Stimulated activated CD4-positive, alpha-beta T cell treated with anti-CD3 and anti-CD28 coated beads, Interleukin-4, amount 100 ng/mL, for 48 hours (primary cell): ENCODE measurements at places on chromosomes 3 and 15.

- no peak for DNase-seq
Measured at GRCh38 chr15:36429707-36430106, 149.7 kb upstream of the CDIN1 start.

DNA sequence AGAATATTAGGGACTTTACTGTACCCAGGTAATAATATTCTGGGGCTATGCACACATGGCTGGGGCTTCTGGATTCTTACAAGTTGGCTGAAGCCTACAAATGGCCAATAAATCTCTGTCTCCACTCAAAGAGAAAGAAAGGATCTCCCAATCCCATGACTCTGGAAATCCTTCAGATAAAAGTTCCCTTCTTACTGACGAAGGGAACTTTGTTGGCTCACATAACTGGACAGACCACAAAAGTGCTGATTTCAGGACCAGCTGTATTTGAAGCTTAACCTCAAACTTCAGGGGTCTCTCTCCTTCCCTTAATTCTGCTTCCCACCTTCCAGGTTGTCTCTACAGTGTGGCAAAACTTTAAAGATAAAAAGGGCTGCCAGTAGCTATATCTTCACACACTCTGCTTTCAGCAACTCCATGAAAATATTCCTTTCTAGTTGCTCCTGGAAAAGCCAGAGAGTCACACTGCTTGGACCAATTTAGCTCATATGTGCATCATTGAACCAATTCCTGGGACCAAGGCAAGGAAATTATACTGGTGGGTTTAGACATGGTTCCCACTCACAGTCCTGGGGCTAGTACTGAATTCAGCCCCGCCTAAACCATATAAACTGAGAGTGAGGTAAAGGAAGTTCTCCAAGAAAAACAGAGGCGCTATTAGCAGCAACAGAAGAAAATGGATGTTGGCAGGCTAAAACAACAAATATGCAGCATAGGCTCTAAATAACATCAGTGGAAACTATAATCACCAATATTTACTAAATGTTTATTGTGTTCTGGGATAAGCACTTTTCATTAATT is 290.0 kb upstream of the GADL1 start:
- no peak for DNase-seq

DNA sequence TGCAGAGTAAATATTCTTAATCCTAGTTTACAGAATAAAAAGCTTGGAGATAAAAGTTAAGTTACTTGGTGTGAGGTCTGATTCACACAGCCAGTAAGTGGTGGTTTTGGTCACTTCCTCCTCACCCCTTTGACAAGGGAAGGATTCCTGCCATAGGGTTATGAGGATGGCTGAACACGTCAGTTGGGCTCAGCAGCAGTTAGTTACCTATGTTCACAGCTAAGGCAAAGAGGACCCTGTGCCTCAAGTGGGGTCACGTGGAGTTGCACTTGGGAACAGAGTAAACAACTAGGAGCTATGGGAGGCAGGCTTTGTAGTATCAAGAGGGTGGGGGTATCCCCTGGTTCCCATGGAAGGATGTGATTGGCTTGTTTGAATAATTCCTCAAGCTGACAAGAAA is 232.2 kb downstream of the UBE2E2 start:
- no peak for DNase-seq

DNA sequence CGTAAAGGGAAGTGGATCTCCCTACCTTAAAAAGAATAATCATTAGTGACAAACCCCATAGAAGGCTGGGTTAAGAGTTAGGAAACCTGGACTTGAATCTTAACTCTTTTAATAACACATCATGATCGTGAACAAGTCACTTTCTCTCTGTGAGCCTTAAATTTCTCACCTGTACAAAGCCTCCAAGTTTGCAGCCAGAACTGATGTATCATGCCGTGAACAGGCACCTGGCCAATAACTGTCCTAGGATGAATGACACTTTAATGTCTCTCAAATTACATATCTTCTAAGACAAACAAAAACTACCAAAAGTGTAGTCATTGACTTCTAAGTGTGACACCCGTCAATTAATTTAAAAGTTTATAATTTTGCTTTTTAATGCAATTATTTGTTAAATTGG is 3.9 kb downstream of the UPK1B start:
- DNase-seq, result no peak

- no peak for DNase-seq
Measured at GRCh38 chr3:29202378-29202777, 78.5 kb upstream of the RBMS3 start.

DNA sequence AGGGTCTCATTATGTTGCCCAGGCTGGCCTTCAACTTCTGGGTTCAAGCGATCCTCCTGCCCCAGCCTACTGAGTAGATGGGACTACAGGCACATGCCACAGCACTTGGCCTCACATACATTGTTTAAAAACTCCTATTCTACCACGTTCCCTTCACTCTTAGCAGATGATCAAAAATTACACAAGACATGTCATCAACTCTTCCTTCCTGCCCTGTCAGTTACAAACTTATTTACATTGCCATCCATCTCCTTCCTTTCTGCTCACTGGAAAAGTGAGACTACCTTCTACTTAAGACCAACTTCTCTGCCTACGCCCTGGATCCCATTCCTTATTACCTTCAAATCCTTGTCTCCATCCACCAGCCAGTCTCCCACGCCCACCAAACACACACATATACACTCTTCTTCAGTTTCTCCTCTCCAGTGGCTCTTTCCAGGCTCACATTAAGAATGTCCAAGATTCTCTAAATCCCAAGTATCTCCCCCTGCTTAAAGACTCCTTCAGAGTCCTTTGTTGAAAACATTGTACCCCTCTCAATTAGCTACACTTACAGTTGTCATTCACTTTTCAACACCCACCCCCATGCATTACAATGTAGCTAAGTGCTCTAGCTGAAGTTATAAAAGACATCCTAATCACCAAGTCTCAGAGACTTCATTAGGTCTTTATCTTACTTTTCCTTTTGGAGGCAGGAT is 4.3 kb downstream of the PEAK1 start:
- no peak for DNase-seq

DNA sequence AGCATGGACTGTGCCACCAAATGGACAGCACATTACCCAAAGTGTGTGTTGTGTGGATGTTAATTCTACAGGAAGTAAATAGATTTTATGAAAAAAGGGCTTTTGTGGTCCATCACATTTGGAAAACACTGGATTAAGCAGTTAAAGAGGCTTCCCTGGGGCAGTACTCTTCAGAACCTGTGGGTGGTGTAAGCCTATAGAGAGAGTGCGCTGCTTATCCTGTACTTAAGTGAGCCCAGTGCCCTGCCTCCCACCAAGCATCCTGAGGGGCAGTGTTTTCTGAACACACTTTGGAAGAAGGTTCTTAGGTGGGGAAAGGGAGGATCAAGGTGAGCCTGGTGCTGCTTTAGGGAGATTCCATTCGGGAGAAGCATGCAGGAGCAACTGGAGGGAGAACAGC is 10.9 kb downstream of the TTLL3 start:
- DNase-seq, result no peak

- DNase-seq, result no peak
Measured at GRCh38 chr3:187044867-187045552, 94.3 kb downstream of the RPL39L start.

- no peak for DNase-seq
Measured at GRCh38 chr3:55194376-55194775, 266.5 kb upstream of the LRTM1 start.

- no peak for DNase-seq
Measured at GRCh38 chr3:39990532-39990931, 181.1 kb downstream of the MYRIP start.

DNA sequence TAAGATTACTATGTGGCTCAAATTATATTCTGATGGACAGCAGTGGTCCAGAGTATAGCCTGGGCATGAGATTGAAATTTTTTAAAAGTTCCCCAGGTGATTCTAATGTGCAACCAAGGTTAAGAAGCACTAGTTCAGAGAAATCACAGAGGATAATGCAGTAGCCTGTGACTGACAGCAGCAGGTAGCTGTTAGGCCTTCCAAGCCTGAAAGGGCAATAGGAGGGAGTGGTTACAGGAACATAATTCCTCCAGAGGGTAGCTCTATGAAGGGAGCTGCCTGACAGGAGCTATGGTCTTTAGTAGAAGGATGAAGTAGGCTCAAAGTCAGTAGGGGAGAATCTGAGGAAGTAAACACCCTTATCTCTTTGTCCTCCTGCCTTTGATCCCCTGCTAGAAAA is 342.9 kb upstream of the PPP2R3A start:
- no peak for DNase-seq

DNA sequence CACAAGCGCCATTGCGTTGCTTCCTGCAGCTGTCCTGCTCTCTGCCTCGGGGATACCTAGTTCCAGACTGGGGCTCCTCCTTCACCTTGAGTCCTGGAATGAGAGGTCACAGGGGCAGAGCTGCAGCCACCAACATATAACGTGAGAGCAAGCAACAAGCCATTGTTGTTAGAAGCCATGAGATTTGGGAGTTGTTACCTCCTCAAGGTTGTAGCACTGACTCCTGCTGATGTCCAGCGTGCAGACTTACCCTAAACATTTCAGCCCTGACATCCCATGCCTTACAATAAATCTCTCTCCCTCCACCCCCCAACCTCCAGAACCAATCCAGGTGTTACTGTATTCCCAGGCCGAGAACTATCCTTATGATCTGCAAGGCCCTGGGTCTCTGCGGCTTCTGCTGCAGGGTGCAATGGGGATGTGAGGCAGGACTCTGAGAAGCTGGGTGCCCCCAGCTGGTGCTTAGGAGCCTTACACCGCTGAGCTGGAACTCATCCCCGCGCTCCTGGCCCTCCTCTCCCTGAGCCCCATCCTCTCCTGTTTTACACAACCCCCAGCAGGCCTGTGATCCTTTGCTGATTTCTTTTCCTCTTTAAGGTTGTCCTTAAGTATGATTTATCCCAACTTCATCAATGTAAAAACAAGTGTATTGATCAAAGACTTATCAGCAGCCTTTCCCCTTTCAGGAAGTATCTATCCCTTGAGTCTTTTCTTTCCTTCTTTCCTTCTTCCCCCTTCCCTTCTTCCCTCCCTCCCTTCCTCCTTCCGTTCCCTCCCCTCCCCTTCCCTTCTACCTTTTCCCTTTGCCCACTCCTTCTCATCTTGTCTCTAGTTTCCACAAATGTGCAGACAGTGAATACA is 84.2 kb upstream of the ABHD2 start:
- no peak for DNase-seq

- no peak for DNase-seq
Measured at GRCh38 chr3:183822631-183823030, 2.7 kb downstream of the MAP6D1 start.
